ENCODE measurements at places on chromosomes 13 and 19.

- no peak for DNase-seq
Measured at GRCh38 chr13:105798541-105798940, 736.9 kb downstream of the EFNB2 start.

DNA sequence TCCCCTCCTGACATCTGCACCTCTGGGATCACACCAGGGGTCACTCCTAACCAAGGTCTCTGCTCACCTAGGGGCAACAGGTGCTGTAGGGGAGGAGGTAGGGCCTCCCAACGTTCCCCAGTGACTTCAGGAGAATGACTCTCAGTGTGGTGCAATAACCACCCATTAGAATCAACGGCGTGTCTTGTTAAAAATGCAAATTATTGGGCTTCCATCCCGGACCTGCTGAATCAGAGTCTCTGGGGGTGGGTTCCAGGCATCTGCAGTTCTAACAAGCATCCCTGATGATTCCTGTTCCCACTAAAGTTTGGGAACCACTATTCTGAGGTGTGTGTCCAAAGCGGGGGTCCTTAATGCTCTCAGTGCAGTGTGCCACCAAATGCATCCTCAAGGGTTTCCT is 84.6 kb downstream of the CRYL1 start:
- no peak for DNase-seq

- peak; percentile 78 for DNase-seq
Measured at GRCh38 chr19:1568320-1569019, at the start of gene MEX3D. Gene MEX3D (minus strand): TSS chr19:1568325. CDS start chr19:1568058, 267 bp downstream.

DNA sequence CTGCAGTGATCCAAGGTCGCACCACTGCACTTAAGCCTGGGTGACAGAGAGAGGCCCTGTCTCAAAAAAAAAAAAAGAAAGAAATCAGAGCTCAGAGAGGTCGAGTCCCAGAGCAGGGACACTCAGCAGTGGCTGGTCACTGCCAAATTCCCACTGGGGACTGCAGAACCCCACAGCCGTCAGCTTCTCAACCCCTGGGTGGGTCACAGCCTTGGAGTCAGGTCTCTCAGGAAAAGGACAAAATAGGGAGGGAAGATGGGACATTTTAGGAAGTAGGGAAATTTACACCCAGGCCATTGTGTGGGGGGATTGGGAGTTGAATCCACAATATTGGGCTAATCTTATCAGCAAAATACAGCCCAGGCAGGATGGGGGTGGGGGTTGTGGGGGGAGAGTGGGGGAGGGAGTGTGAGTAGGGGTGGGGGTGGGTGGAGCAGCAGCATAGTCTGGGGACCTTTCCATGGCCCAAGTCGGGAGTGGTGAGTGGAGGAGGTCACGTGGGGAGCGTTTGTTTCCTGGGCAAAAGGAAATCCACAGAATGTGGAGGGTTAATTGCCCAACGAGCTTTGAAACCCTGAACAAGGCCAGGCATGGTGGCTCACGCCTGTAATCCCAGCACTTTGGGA is 5.0 kb upstream of the CCDC194 start:
- no peak for DNase-seq

DNA sequence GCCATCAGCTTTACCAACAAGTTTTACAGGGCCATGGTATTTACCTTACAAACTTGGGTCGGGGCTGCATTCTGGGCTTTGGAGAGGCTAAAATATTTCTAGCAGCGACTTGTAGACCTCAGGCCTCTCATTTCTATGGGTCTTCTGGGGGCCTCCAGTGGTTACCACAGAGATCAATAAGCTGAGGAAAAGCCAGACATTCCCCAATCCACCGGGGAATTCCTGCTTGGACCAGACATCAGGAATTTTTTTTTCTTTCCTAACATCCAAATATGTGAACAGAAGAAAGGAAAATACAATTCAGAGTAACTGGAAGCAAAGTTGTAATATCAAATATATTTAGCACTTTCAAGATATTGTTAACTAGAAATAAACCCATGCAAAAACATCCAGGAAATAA is 1.5 kb downstream of the DZIP1 start:
- no peak for DNase-seq

DNA sequence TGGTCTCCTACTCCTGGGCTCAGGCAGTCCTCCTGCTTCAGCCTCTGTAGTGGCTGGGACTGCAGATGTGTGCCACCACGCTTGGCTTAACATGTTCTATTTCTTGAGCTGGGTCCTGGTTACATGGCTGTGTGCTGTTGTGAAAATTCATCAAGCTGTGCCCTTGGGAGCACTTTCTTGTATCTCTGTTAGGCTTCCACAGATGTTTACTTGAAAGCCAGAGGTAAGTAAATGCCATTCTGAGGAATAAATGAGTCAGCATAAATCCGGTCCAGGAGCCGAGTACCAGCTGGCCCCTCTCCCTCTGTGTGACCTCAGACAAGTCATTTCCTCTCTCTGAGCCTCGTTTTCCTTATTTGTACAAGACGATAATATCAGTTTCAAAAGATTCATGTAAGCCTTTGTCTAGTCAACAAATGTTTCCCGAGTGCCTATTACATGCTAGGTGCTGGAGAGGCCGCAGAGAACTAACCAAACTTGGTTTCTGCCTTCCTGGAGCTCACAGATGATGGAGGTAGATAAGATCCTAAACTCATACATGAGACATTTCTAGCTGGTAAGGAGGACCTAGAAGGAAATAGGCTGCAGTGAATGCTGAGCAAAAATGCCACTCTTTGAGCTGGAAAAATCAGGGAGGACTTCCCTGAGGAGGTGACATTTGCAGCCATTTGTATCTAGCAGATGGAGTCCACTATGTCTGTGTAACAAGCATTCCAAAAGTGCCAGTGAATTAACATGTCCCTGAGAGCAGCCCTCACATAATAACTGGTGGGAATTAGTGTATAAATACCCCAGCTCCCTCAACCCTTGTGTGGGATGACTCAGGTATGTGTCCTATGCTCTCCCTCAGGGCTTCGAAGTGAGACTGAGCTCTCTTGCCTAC is 2.7 kb upstream of the RASAL3 start:
- peak; percentile 78 for DNase-seq
